Posterior cingulate gyrus (tissue), 11 donors: ENCODE measurements at places on chromosomes 3 and 15.

- no peak for DNase-seq
These were observed 36.8 kb downstream of the MTMR10 start for GRCh38 chr15:30954674-30955073.

GRCh38 chr3:97821774-97822358, at the start of gene CRYBG3:
Gene CRYBG3, plus strand, starts transcription at chr3:97822011. Its CDS starts 196 bp downstream, at chr3:97822207.
- DNase-seq: peak; percentile 60

GRCh38 chr15:93189561-93189960, 100.5 kb upstream of the RGMA start:
- no peak for DNase-seq

- DNase-seq: no peak
These were observed 53.5 kb upstream of the TIPARP start for GRCh38 chr3:156620901-156621300.

- peak; percentile 67 for DNase-seq
These were observed 993 bp upstream of the SIAH2 start for GRCh38 chr3:150763841-150764483.

- no peak for DNase-seq
These were observed 17.1 kb downstream of the ARHGAP31 start for GRCh38 chr3:119311081-119311925.
